ENCODE measurements at places on chromosomes 2 and 18.

DNA sequence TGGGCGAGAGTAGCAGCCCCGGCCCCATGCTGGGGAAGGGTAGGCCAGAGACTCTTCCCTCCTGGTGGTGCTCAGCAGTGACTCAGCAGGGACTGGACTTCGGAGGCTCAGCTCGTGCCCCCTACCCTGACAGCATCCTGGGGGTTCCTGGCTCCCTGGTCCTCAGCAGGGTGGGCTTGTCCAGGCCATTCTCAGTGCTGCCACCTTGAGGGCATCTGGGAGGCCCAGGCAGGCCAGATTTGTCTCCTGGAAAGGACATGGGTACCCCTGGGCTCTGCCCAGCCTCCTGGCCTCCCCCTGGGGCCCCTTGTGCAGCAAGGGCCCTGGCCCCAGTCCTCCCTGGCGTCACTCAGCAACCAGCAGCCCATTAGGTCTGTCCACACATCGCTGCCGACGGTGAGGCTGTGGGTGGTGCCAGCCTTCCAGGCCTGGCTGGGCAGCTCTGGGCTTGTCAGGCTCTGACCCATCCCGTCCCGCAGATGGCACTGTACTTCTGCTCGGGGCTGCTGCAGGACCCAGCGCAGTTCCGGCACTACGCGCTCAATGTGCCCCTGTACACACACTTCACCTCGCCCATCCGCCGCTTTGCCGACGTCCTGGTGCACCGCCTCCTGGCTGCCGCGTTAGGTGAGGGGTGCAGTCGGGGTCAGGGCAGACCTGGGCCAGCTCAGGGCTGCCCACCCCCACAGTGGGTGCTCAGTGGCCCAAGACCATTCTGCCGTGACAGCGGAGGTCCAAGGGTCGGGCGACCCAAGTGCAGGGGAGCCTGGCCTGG is 45.0 kb upstream of the ALPP start:
- no peak for DNase-seq

DNA sequence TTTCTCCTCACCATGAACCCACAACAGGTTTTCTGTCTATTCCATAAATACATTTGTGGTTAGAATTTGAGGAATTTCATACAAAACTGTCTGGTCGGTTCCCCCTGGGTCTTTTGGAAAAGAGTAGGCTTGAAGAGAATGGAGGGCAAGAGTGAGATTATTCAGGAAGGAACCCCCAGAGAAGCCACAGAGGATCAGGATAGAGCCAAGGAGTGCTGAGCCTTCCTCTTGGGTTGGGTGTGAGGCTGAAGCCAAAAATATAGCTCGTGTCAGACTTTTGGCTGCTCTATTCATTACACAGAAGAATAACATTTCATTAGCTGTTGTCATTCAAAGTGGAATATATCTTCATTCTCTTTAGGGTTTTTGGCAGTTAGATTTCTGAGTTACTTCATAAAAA is 45.9 kb upstream of the YES1 start:
- no peak for DNase-seq

- DNase-seq = peak; percentile 45
These were observed 6.2 kb downstream of the ST8SIA5 start for GRCh38 chr18:46750626-46751025.

DNA sequence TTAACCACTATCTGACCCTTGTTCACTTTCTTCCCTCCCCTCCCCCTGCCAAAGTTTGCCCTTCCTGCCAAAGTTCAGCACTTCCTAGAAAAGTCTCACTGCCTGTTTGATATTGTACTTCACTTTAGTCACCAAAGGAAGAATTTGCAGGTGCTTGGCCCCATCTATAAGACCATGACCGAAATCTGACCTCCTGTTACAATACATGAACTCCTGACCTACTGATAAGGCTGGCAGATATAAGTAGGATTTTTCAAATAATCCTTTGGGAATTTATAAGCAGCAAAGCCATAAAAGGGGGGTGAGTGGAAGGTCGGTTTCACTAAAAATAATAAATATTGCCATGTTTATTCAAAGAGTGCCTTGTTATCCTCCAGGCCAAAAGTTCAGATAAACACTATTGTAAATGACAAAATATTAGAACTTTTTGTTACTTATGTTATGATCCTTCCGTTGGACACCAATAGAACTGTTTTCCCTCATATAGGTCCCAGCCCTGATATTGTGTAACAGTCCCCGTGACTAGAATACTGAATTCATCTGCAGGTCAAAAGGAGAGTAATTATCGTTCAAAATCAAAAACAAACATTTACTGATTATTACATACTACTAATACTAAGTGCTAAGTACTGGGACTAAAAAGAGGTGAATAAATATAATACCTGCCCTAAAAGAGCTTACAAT is 277.6 kb downstream of the EXOC6B start:
- no peak for DNase-seq

DNA sequence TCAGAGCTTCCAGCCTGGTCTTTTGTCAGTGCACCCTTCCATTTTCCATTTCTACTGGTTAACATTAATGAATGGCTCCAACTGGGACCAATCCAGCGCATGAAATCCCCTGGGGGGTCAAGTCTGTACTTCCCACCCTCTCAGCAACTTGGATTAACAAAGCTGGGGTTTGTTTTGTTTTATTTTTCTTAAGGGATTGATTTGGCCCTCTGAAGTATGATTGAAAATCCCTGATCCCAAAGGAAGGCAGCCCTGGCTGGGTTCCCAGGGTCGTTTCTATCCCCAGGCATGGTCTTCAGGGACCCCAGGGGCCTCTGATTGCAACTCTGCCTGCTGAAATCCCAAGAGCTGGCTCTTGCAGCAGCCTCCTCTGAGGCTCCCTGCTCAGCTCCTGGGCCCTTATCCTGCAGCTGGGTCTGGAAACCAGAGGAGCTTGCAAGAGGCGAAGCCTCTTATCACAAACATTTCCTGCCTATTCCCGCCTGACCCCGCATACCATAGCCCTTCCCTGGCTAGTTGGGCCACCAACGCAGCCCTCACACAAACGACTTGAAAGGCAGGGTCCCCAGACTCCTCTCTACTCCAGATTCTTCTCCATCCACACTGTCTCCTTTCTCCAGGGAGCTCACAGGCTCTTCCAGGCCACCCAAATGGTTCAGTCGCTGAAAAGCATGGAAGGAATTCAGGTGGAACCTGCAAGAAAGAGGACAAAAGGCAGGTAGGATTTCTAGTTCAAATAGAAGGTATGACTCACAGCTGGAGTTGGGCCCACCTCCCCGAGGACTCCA is 109.7 kb upstream of the PKDCC start:
- no peak for DNase-seq
